ENCODE measurements at places on chromosomes 3 and 15.

DNA sequence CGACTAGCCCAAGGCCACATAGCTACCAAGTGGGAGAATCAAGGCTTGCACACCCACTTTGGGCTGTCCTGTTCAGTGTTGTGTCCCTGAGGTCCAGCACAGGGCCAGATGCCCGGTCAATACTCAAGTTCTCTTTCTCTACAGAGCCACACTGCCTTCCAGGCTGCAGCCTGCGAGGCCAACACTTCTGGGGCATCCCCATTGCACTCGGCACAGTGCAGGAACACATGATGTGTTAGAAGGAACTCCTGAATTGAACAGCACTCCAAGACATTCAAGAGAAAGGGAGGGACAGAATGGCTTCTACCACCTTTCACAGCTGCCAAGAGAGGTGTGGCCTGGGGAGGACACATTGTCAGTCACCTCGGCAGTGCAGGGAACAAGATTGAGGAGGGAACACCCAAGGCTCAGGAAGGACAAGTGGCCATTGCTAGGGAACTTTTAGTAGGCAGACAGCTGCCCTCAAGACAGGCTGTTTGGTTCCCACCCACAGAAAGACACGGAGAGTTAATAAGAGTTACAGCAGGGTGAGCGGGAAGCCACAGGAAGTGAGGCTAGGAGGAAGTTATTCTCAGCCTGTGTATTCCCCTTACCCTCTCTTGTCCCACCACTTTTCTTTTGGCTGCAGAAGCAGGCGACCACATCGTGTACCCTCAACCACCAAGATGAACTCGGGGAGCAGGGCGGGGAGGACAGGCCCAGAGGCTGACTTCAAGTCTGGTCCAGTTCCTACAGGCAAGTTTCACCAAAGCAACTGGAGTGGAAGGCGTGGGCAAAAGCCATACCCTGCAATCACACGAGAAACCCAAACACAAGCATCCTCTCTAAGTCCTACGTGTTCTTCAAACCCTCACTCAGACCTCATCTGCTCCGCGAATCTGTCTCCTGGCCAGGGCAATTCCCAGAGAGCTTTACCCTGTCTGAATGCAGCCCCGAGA, 69.4 kb downstream of the SRGAP3 start:
- no peak for DNase-seq

DNA sequence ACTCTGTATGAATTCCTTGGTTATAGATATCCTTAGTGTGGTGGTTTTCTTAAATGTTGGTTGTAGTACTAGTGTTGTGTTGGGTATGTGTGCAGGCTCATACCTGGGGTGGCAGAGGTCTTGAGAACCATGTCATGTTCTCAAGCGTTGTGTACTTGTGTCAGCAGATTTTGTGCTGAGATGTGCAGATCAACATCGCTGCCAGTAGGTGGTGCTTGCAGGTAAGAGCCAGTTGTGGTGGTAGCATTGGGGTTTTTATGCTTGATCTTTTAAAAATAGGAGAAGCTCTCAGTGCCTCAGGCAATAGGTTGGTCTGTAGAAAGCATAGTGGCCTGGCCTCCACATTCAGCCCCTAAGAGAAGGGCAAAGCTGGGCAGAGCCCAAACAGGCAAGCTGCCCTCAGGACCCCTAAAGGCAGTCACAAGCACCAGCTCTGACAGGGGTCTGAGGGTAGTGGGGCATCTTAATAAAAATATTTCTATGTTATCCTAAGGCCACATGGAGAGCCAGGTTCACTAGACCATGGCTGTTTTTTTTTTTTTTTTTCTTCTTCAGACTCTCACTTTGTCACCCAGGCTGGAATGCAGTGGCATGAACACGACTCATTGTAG, 164.0 kb downstream of the IL20RB start:
- peak; percentile 8 for DNase-seq

GRCh38 chr15:41952013-41952563, 20.3 kb downstream of the EHD4 start:
- no peak for DNase-seq

DNA sequence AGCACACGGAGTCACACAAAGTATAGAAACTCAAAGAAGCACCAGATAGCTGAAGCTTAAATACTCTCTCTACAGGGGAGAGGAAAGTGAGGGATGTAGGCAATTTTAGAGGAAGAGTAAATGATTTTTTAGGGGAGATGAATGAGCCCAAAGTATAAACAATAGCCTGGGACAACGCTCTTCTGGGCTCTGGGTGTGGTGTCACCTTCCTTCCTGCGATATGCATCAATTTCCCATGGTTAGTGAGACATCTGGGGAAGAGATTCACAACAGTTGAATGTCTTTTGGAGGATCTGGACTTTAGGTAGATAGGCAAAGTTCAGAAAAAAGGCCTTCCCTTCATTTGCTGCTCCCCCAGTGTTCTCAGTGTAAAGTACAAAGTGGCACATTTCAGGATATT, 125.2 kb downstream of the EFHB start:
- DNase-seq, result no peak

DNA sequence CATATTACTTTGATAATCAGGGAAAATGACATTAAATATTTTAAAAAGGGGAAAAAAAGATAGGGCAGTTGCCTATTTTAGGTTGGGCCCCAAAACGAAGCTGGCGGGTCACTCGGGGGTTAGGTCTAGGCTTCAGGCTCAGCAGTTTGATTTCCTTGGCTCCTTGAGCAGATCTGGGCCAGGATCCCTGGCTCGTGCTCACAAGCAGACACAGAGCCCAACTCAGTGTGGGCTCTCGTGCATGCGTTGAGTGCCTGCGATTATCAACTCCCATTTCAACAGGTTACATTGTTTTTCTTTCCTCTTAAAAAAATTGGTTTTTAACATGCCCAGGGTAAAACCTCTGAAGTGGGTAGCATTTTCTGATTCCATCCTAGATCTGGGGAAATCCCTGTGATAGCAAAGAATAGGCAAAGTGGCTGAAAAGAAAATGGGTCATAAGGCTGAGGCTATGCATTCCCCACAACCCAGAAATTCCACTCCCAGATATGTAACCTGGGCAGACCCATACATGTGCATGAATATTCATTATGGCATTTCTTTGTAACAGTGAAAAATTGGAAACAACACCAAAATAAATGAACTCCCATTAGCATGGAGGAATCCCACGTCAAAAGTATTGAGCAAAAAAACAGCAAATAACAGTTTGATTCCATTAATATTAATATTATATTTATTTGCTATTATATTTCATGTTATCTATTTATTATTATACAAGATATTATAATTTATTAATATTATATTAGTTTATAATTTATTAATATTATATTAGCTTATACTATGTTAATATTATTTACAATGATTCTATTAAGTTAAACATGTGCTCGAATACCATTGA, 27.8 kb downstream of the FAM43A start:
- DNase-seq, result no peak

- no peak for DNase-seq
Measured at GRCh38 chr15:98935736-98936135, 71.9 kb downstream of the PGPEP1L start.

DNA sequence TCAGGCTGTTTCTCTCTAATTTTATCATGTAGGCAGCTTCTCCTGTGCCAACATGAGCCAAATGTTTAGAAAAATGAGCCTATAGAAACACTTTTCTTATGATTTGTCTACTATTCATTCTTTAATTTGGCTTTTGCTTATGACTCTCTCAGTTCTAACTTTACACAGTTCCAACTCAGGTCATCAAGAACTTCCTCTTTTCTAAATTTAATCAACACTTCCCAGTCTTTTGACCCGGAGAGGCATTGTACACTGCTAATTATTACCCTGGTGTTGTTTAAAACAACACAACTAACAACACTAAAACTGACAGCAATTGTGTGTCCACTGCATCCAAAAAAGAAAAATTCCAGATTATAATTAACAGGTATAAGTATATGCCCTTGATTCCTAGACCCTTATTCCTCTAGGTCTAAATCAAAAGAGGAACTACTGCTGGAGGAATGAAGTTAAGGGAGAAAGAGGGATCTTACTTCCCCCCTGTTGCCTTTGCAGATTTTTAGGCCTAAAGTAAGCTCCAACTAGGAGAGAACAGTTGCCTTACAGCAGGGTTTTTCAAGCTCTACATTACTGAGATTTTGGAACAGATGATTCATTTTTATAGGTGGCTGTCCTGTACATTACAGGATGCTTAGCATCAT, 332.2 kb upstream of the GOLIM4 start:
- DNase-seq, result no peak

DNA sequence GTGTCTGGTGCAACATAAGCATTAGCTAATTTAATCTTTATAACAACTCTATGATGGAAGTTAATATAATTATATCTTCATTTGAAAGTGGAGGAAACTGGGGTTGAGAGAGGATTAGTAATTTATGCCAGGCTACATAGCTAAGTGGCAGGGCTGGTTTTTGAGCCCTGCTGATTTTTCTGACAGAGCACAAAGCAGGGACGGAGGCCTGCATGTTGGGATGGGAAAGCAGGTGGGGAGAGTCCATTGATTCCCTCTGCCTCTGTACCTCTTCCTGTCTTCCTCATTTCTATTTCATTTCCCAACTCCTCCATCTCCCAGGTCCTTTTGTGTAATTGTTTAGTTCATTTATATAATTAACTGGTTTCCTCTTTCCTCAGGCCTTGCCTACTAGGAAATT, 251.6 kb upstream of the ZPLD1 start:
- no peak for DNase-seq

GRCh38 chr3:8324747-8325146, 176.9 kb upstream of the LMCD1 start:
- peak; percentile 22 for DNase-seq

DNA sequence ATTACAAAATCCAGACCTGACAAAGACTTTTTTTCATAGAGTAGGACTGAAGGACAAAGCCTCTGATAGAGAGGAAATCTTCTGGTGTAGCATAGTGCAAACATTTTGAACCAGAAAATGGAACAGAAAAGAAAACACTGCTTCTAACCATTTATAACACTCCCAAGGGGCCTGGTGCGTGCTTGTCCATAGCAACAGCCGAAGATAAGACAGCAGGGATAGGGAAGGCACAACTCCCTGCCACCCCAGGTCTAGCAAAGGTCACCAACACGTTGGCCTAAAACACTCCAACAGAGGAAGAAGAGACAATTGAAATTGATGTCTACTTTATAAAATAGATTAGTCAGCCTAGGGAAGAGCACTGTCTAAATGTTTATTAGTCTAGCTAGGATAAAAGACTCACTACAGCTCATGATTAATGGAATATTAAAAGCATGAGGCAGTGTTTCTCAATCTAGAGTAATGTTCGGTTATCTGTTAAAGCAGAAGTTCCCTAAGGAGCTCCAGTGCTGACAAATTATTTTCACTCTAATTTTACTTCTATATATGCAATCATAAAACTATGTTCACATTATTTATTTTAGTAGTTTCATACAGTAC, 145.2 kb downstream of the P3H2 start:
- no peak for DNase-seq

- DNase-seq, result no peak
Measured at GRCh38 chr15:100022391-100022790, 289.2 kb upstream of the LYSMD4 start.

GRCh38 chr3:191476066-191476772, 15.3 kb downstream of the PYDC2 start:
- DNase-seq, result no peak

DNA sequence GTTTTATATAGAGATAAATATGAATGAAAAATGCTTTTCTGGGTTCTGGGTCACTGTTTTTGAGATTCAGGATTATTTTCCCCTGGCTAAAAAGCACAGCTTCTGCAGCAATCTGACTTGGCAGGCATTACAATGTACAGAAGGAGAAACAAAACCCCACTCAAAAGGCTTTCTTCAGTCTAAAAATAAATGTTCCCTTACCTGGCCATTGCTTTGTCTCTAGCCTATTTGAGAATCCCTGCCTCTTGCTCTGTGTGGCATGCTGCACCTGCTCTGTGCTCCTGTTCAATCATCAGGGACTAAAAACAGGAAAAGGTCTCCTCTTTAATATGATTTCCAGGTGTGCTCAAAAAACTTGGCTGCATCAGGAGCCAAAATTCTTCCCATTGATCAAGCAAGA, 187.4 kb upstream of the STAC start:
- DNase-seq, result no peak

DNA sequence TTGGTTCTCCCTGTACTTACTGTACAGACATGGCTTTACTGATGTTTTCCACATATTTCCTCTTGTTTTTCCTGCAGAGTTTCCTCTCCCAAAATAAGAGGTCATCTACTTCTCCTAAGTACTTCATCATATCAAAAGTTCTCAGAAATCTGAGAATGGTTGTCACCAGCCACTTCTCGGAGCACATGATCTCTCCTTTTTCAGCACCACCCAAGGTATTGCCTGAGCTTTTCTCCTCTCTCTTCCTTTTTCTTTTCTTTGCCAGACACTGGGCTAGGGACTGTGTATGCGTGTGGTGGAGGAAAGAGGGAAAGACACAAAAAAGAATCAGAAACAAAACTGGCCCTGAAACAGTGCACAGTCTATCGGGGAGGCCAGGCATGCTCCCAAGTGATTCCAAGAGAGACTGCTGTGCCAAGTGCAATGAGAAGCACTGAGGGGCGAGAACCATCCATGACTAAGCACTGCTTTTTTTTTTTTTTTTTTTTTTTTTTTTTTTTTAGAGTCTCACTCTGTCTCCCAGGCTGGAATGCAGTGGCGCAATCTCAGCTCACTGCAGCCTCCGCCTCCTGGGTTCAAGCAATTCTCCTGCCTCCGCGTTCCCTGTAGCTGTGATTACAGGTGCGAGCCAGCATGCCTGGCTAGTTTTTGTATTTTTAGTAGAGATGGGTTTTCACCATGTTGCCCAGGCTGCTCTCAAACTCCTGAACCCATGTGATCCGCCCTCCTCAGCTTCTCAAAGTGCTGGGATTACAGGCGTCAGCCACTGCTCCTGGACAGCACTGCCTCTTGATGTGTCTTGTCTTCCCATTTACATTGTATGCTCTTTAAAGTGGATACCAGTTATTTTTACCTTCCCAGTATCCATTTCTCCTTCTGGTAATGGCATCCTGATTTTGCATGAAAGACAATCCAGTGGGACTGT, 194.0 kb upstream of the FEZF2 start:
- DNase-seq, result peak; percentile 33

GRCh38 chr3:171532294-171532693, 72.1 kb upstream of the TNIK start:
- DNase-seq, result no peak

- DNase-seq, result no peak
Measured at GRCh38 chr15:25830844-25831451, 32.2 kb downstream of the ATP10A start.

GRCh38 chr15:73732930-73733329, 20.2 kb downstream of the INSYN1 start:
- DNase-seq, result no peak

DNA sequence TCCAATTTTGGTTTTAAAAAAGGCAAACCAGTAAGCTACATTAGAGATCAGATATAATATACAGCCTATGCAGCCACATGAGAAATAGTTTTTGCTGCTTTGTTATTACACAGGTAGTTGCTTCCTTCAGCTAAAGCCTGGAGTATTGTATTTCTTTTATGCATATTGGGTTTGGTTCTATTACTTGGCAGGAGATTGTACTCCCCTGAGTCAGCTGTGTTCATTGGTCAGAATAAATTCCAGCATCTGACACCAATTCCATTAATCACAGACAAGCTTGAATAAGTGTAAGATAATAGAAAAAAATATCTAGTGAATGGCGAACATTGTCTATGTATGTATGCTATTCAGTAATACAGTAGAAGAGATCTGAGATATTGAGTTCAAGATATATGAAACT, 26.1 kb upstream of the ZCWPW2 start:
- DNase-seq, result no peak
